Stimulated activated naive B cell treated with anti-CD40 and anti-IgM and Interleukin-4, amounts not matched to agents 10 μg/mL and 1 μg/mL and 100 μg/mL, for 72 hours (primary cell): ENCODE measurements at places on chromosomes 4 and X.

DNA sequence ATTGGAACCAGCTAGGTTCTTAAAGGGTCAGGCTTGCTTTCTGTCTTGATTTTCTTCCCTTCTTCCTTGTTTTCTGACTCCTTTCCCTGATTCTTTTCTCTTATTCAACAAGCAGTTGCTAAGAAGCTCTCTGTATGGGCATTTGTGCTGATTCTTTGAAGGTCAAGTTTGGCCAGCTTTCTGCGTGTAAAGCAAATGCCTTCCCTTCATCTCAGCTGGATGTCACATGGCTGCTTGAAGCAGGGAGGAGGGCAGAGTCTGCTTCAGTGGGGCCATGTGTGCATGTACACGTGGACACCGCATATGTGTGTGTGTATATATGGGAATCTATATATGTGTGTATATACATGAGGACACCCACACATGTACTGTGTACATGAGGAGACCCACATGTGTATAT lies 139.9 kb upstream of the ATP6AP2 start:
- DNase-seq: no peak

- no peak for DNase-seq
These were observed 247.7 kb downstream of the AFAP1 start for GRCh38 chr4:7691982-7692381.

- DNase-seq: no peak
These were observed 167.2 kb upstream of the SLIT2 start for GRCh38 chr4:20084488-20084887.

- no peak for DNase-seq
These were observed 38.9 kb downstream of the ATP8A1 start for GRCh38 chr4:42618023-42618422.

GRCh38 chr4:181957088-181957487 lies 286.1 kb upstream of the TENM3 start:
- DNase-seq: no peak

- DNase-seq: no peak
These were observed 54.6 kb downstream of the DDX3X start for GRCh38 chrX:41388543-41388942.
